ENCODE measurements at places on chromosomes 1 and 21.
A peak's percentile ranks its signal among the peaks of the same experiment; 100 is the strongest.

GRCh38 chr1:19658186-19658585 is 6.5 kb upstream of the HTR6 start:
- no peak for DNase-seq

- no peak for DNase-seq
These were observed 1.7 kb downstream of the SLC50A1 start for GRCh38 chr1:155137154-155137949.

GRCh38 chr1:35577071-35577998 is 4.2 kb downstream of the TFAP2E start:
- peak; percentile 57 for DNase-seq

- DNase-seq: no peak
These were observed 158.5 kb upstream of the FGGY start for GRCh38 chr1:59138402-59138801.

- DNase-seq: no peak
These were observed 82.0 kb downstream of the RPAP2 start for GRCh38 chr1:92380867-92381266.

DNA sequence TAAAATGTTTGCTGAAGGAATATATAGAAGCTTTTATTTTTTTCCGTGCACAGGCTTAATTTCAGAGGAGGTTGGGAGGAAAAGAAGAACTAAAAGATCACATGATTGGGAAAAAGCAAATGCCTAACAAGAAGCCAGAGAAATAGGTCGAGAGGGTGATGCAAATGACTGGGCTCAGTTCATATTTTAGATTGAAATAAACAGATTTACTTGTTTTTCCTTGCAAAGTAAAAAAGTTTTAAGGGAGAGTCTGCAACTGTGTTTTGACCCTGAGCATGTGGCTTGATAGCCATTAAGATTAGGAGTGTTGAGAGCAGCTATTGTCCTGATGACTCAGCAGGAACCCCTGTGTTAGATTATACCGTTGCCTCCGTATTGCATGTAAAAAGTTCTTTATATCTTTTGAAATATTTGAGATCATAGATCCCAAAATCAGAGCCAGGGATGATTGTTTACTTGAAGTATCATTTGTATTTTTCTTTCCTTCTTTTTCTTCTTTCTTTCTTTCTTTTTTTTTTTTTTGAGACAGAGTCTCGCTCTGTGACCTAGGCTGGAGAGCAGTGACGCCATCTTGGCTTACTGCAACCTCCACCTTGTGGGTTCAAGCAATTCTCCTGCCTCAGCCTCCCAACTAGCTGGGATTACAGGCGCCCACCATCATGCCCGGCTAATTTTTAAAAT is 20.2 kb downstream of the CLIC4 start:
- DNase-seq: no peak

GRCh38 chr1:42700006-42700405 is 17.8 kb downstream of the YBX1 start:
- no peak for DNase-seq

DNA sequence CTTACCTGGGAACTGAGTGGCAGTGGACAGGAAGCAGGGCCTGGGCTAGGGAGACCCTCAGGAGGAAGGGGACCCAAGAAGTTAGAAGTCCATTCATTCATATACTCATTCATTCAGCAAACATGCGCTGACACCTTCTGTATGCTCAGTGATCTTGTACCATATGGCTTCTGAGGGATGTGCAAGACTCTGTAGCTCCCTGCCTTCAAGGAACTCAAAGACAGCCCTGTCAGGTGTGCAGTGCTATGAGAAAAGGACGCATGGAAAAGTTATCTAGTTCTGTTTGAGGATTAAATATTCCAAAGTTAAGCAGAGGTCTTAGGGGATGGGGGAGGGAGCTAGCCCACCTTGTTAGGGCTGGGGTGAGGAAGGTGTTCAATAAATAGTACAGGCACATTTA is 12.5 kb downstream of the DMAP1 start:
- no peak for DNase-seq

DNA sequence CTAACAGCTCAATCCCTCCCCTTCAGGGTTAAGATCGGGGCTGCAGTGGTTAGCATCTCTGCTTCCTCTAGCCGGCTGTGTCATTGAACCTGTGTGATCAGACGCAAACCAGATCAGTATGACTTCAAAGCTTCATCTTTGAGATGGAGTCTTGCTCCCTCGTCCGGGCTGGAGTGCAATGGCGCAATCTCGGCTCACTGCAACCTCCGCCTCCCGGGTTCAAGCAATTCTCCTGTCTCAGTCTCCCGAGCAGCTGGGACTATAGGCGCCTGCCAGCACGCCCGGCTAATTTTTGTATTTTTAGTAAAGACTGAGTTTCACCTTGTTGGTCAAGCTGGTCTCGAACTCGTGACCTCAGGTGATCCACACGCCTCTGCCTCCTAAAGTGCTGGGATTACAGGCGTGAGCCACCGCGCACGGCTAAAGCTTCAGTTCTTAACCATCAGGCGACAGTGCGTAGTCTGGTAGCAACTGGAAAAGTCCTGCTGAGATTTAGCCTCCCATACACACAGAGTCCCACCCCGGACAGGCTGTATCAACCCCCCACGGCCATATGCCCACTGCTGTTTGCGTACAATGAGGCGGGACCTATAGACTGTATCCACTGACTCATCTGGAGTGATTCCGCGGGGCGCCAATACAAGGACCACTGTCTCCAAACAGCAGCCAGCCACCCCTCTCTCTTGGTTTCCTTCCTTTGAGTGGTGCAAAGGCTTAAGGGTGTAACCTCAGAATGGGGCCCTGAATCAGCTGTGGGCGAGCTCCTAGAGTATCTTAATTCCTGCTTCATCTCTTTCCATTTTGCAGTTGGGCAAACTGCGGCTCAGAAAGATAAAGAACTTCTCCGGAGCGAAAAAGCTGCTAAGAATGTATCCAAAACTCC is 23.3 kb downstream of the CELA3A start:
- peak; percentile 86 for DNase-seq

DNA sequence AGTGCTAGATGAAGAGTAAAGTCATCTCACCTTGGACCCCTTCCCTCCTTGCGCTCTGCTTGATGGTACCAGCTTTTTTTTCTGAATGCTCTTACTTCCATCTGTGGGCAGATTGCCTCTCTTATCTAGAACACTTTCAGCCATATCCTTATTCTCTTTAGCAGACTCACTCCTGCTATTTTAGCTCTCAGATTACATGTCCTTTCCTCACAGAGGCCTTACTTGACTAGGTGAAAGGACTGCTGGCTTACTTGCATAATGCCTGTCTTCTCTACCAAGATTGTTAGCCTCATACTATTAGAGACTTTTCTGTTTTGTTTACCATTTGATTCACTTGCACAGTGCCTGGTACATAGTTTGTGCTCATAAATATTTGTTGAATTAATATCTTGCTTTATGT is 9.3 kb downstream of the IFI44 start:
- DNase-seq: no peak

DNA sequence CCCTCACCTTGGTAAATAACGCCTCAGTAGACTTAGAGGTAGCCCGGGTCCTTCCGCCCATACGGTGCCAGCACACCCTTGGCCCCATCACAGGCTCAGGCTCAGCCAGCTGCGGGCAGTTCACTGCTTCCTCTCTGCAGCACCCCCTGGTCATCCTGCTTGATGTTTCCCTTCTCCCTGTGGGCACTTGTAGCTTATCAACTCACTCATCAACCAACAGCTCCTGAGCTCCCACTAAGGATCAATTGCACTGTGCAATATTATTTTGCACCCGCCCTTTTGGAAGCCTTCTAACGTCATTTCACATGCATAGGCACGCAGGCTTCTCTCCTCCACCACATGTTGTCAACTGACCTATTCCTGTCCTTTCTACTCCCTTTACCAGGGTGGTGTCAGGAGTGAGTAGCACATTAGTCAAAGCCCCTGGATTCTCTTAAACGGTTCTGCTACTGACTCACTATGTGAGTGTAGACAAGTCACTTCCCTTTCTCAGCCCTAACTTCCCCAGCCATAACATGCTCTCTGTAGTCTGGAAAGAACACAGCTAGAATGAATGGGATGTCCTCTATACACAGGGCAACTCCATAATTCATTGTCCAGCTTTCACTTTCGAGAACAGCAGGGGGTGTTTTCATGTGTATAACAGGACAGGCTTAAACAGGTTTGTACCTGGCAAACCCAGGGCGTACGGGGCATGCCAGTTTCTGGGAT is 47.1 kb upstream of the IRF2BP2 start:
- DNase-seq: peak; percentile 20

DNA sequence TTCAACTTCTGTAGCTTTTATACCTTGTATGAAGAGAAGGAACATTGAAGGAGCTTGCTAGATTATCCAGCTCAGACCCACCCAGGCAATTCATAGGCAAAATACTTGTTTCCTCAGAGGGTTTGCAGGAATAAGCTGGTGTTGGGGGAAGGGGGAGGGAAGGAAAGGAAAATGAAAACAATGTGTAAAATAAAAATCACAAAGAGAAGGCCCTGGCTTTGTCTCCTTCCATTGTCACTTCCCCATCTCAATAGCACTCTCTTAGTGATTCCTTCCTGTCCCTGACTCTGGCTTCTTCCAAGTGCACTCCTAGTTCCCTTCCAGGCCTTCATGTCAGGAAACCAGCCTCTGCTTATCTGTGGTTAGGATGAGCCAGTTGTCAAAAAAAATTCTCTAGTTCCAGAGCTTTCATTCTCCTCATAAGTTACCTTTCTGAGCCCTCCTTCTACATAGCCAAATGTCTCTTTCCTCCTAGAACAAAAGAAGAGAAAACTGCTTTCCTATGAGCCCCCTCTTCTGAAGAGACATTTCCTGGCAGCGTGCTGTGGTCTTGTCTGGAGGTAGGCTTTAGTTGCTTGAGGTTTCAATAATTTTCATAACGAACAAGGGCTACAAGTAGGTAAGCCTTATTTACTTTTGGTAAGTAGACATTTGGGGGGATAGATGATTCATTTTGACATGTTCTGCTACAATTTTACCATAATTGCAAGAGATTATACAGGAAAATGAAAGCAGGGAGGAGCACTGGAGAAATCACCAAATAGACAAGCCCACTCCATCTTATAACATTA is 45.7 kb downstream of the FASLG start:
- no peak for DNase-seq

DNA sequence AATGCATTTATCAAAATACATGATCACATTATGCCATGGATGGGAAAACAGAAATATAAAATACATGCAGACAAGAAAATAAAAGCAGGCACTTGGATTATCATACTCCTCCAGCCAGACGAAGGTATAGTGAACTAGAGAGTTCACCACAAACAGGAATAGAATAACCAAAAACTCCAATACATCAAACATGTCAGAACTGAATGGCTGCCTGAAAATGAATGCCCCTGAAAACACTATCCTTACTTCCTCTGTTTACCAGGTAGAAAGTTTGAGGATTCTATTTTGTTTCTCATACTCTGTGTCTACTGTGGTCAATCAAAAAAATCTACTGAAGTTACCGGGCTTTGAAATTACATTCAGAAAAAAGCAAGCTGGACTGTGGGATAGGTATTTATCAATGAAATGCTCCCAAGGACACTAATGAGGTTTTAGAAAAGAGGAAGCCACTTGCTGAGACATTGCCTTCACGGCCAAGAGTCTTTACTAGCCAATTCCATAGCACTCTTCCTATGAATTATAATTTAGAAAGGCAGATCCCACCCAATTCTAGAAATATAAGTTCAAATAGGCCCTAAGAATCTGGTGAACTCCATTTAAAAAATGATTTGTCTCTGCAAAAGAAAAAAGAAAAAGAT is 197.7 kb downstream of the SMYD3 start:
- DNase-seq: no peak

DNA sequence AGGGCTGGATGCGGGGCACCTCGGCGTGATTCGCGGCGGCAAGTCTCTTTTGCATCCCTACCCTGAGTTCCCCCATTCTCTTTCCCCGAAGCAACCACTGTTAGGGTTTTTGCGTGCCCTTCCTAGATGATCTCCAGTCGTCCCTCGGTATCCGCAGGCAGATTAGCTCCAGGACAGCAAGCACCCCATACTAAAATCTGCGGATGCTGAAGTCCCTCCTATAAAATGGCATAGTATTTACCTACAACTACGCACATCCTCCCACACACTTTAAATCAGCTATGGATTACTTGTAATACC is 22.8 kb upstream of the CFAP126 start:
- DNase-seq: no peak

Measured in CD4-positive, alpha-beta T cell treated with Interleukin-2 at 100 ng/mL for 4 hours (primary cell).